IMR-90 (cell line): ENCODE measurements at places on chromosomes 4 and X.

GRCh38 chr4:69832326-69833030 lies 27.5 kb downstream of the SULT1E1 start:
- H3K4me3 ChIP-seq = no peak overlapping the region
- DNase-seq = no peak
- H3K36me3 ChIP-seq = no peaks in the 10 kb centered on the region
- H3K27me3 ChIP-seq = no peaks in the 10 kb centered on the region

DNA sequence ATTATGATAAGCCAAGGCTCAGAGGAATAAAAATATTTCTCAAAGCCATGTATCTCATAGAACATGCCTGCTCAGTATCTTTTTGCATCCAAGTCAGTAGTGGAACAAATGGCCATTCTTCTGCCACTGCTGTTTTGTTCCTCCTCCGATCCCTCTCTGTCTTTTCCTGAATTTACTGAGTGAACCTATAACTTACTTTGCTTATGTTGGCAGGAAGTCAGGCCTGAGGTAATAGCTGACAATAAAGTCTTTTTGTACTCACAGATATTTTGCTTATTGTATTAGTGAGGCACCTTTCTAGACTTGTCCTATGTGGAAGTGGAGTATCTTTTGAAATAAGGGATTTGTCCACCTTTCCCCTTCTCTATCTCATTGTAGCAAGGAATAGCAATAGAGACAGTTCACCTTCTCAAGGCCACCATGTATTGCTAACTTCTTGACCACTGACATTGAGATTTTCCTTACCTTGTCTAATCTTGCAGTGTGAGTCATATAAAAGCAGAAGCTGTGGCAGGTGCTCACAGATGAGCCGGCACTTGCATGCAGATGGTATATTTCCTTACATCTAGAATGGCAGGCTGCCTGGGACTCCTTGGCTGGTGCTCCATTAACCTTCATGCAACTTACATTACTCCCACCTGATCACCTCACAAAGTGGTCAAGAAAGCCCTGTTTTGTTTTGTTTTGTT lies 68.2 kb downstream of the AGTR2 start:
- no peak for DNase-seq
- H3K27ac ChIP-seq = no peak overlapping the region
- H3K36me3 ChIP-seq = no peaks in the 10 kb centered on the region
- no peak overlapping the region for H3K4me3 ChIP-seq
- H3K27me3 ChIP-seq = no peaks in the 10 kb centered on the region
- H3K4me1 ChIP-seq = no peaks in the 10 kb centered on the region

GRCh38 chrX:81377329-81377728 lies 175.4 kb downstream of the SH3BGRL start:
- no peak overlapping the region for H3K4me3 ChIP-seq
- H3K4me1 ChIP-seq = no peaks in the 10 kb centered on the region
- no peak overlapping the region for H3K27ac ChIP-seq
- no peaks in the 10 kb centered on the region for H3K36me3 ChIP-seq

GRCh38 chr4:186607490-186607889 lies 52.1 kb upstream of the MTNR1A start:
- no peaks in the 10 kb centered on the region for H3K27me3 ChIP-seq
- peaks cover 68% of the 10 kb centered on the region for H3K36me3 ChIP-seq
- peaks cover 2% of the 10 kb centered on the region; the same call in 1 of the 2 replicates for H3K4me1 ChIP-seq
- H3K27ac ChIP-seq = no peak overlapping the region
- DNase-seq = no peak

GRCh38 chrX:53383376-53384076 lies 38.9 kb downstream of the SMC1A start:
- peaks cover 6% of the 10 kb centered on the region; the same call in 1 of the 2 replicates for H3K4me1 ChIP-seq
- peak overlapping the region; percentile 68; the same call in 1 of the 2 replicates for H3K27ac ChIP-seq
- H3K4me3 ChIP-seq = no peak overlapping the region
- peaks cover 40% of the 10 kb centered on the region for H3K36me3 ChIP-seq

DNA sequence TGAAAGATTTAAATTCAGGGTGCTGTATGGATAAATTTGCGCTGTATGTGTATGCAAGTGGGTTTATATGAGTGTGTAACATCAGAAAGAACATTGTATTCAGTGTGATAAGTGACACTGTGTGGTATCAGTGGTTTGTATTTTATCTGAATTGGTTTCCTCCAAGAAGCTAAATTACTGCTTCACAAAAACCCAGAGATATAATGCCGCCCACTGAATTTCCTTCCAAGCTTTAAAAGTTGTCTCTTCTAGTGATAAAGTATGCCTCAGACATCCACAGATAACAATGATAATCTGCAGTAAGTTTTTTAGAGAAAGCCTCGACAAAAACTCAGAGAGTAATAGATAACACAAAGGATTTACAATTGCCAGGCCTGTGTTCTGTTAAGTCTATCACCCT lies 710.6 kb upstream of the HS3ST1 start:
- H3K4me1 ChIP-seq = no peaks in the 10 kb centered on the region
- no peaks in the 10 kb centered on the region for H3K36me3 ChIP-seq

DNA sequence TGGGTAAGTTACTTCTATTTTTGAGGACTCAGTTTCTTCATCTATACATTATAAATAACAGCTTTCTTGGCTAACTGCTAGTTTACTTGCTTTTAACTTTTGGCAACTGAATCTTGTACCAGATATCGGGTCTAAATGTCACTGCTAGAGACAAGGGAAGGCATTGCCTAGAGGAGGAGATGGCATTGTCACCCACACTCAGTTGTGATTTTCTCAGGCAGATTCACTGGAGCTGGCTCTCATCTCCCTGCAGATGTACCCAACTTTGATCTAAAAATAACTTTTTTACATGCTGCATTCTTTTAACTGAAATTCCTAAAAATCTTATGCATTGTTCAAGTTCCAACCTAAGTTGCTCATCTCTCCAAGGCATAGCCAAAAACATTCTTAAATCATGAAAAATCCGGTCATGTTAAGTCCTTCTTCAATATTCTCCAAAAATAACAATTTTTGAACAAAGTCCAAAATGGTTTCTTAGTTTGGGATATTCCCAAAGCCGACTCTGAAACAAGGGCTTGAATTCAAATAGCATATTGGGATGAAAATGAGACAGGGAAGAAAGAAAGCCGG lies 469.0 kb upstream of the BOD1L1 start:
- H3K36me3 ChIP-seq = no peaks in the 10 kb centered on the region
- no peak overlapping the region for H3K4me3 ChIP-seq
- peak overlapping the region; percentile 46; the same call in 1 of the 2 replicates for H3K27ac ChIP-seq
- no peaks in the 10 kb centered on the region for H3K27me3 ChIP-seq

- no peak overlapping the region for H3K27ac ChIP-seq
- H3K4me3 ChIP-seq = no peak overlapping the region
- H3K4me1 ChIP-seq = peaks cover under 1% of the 10 kb centered on the region
- DNase-seq = no peak
- H3K27me3 ChIP-seq = no peaks in the 10 kb centered on the region
These were observed 66.8 kb downstream of the RAPGEF2 start for GRCh38 chr4:159169404-159170302.

- H3K4me1 ChIP-seq = no peaks in the 10 kb centered on the region
- no peak for DNase-seq
- peaks cover 8% of the 10 kb centered on the region for H3K36me3 ChIP-seq
- no peak overlapping the region for H3K27ac ChIP-seq
- no peak overlapping the region for H3K4me3 ChIP-seq
These were observed 36.6 kb downstream of the PHF8 start for GRCh38 chrX:54007682-54008081.

DNA sequence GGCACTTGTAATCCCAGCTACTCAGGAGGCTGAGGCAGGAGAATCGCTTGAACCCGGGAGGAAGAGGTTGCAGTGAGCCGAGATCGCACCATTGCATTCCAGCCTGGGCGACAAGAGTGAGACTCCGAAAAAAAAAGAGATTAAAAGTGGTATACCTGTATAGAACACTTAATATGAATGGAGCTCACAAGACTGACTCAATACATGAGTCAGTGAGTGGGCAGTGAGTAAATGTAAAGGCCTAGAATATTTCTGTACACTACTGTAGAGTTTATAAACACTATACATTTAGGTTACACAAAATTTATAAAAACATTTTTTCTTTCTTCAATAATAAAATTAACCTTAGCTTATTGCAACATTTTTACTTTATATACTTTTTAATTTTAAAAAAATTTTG lies 93.8 kb downstream of the CENPC start:
- peak; percentile 57 for DNase-seq
- H3K27me3 ChIP-seq = no peaks in the 10 kb centered on the region
- no peak overlapping the region for H3K27ac ChIP-seq
- no peaks in the 10 kb centered on the region for H3K4me1 ChIP-seq
- no peaks in the 10 kb centered on the region for H3K36me3 ChIP-seq

DNA sequence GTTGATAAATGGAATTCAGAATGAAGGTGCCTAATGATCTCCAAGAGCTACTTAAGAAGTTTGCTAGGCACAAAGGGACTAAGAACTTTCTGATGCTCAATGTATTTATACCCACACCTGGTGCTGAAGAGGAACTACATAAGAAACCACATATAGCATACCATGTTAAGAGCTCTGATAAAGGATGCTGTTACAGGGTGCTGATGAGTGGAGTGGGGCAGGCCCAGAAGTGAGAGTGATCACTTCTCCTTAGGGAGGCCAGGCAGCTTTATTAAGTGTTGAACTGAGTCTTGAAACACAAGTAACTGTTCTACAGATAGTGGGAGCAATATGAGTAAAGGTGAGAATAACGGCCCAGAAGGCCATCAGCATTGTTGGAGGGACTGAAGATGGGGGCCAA lies 68.3 kb upstream of the CHRDL1 start:
- no peak for DNase-seq
- no peak overlapping the region for H3K27ac ChIP-seq
- peaks cover 5% of the 10 kb centered on the region for H3K27me3 ChIP-seq
- H3K4me1 ChIP-seq = no peaks in the 10 kb centered on the region
- no peak overlapping the region for H3K4me3 ChIP-seq

DNA sequence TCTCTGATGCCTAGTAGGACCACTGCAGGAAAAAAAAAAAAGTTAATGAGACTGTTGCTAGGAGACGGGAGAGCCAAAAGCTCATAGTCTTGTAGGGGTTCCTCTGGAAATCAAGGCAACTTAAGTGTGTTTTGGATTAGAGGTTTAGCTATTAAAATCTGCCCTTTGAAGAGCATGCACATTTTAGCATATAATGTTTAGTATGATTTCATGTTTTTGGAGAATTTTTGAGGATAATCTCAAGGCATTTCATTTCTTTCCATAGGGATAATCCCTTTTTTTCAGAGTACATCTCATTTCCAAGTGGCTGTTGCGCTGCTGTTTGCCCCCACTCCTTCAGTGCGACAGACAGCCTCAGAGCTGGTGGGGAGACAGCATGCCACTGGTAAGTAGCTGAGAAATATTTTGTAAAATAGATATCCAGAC lies at the start of gene LINC00632:
Gene LINC00632, plus strand, starts transcription at position 339 of the 426 bp plus-strand sequence.
- no peak for DNase-seq
- no peak within 1 kb of the TSS for H3K4me3 ChIP-seq
- H3K4me1 ChIP-seq = no peaks in the 10 kb centered on the region
- no peaks in the 10 kb centered on the region for H3K27me3 ChIP-seq

DNA sequence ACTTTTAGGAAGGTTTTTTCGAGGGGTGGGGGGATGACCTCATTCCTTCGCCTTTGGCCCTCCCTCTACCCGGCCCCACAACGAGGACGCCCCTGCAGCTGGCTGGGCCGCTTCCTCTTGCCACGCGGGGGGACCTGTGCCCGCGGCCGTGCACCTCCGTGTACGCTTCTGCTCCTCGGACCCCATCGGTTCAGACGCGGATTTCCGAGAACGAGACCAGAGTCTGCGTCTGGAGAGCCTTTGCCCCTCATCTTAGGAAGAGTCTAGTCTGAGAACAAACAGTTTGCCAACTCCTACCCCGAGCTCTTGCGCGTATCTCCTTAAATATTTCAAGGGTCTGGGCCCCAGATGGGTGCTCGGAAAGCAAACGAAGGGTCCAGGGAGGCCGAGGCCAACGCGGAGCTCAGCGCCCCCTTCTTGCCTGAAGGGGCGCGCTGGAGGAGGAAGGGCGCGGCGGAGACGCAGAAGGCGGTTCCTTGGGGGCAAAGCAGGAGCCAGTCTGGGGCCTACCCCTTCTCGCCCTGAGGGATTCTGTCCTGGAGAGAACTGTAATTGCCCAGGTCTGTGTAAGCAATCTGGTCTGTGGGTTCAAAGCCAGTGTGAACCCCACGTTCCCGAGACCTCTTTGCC lies 3.9 kb upstream of the SFRP2 start:
- no peaks in the 10 kb centered on the region; the same call in 1 of the 2 replicates for H3K4me1 ChIP-seq
- no peak overlapping the region for H3K27ac ChIP-seq
- no peak overlapping the region for H3K4me3 ChIP-seq
- no peaks in the 10 kb centered on the region for H3K36me3 ChIP-seq
- peaks cover 53% of the 10 kb centered on the region for H3K27me3 ChIP-seq
- DNase-seq = no peak

DNA sequence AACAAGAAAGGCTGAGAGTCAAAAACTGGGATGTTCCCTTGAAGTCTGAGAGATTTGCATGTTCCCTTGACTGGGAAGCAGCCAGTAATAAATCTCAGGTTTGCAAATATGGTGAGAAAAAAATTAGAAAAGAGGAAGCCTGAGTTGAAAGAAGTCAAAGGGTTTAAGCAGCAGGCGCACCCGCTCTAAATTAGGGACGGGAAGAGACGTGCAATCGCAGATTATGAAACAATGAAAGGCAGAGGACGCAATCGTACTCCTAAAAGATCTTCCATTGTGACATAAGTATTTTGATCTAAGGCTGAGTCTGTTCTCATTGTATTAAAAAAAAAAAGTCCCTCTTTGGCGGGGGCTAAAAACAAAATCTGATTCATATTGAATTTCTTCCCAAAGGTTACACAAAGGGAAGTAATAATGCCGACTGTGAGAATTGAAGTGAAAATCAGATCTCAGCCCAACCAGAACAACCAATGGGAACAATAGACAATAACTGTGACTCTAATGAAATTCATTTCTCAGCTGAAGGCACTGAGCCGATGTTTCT lies 28.2 kb downstream of the SAT1 start:
- DNase-seq = no peak
- no peak overlapping the region for H3K27ac ChIP-seq
- no peaks in the 10 kb centered on the region for H3K36me3 ChIP-seq
- H3K4me1 ChIP-seq = peaks cover 2% of the 10 kb centered on the region
- no peaks in the 10 kb centered on the region; the same call in 1 of the 2 replicates for H3K27me3 ChIP-seq

- H3K36me3 ChIP-seq = no peaks in the 10 kb centered on the region
- no peak overlapping the region for H3K4me3 ChIP-seq
- H3K27me3 ChIP-seq = peaks cover 2% of the 10 kb centered on the region; the same call in 1 of the 2 replicates
- no peaks in the 10 kb centered on the region for H3K4me1 ChIP-seq
- no peak overlapping the region for H3K27ac ChIP-seq
- DNase-seq = no peak
These were observed 16.2 kb upstream of the PUDP start for GRCh38 chrX:7164174-7164573.

DNA sequence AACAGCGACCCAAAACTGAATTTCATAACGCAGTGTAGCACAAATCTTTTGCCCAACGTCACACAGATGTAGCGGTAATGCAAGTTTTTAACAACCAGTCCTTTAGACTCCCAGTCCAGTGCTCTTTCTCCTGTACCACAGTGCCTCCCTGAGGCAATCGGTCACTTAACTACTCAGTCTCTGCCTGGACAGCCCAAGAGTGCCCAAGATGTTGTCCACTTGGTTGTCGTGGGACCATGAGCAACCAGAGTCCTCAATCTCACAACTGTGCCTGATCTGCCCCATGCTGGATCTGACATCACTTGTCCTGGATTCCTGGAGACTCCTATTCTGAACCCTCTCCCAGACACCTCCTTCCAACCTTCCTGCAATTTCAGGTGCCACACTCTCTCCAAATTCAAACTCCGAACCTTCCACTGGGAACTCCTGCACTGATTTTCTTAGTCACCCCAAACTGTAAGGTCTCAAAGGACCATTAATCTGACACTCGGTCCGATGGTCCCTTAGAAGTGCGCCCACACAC lies 702 bp downstream of the MMGT1 start:
- H3K4me3 ChIP-seq = peak overlapping the region; percentile 94
- H3K4me1 ChIP-seq = no peaks in the 10 kb centered on the region
- H3K27me3 ChIP-seq = no peaks in the 10 kb centered on the region
- H3K36me3 ChIP-seq = no peaks in the 10 kb centered on the region

- H3K4me1 ChIP-seq = no peaks in the 10 kb centered on the region
- H3K27ac ChIP-seq = no peak overlapping the region
- no peak overlapping the region for H3K4me3 ChIP-seq
- no peaks in the 10 kb centered on the region for H3K27me3 ChIP-seq
These were observed 244.2 kb downstream of the FSTL5 start for GRCh38 chr4:161919442-161920220.
